ENCODE measurements at places on chromosomes 5 and 9. TPM values are rescaled to one million over a fixed set of nuclear protein-coding genes. Genes with fewer than 3 reads are reported as not detected.

Gene IFNA13
- total RNA-seq, result 1.1 TPM

Gene CCNI2
- 1.1 TPM for total RNA-seq

Gene TOR1B
- 34.9 TPM for total RNA-seq

Gene C9orf50
- total RNA-seq, result not detected

Gene SNAPC3
- total RNA-seq, result 30.7 TPM

Gene ALDH1A1
- total RNA-seq, result 238 TPM

Gene PHF24
- total RNA-seq, result 1.3 TPM

Gene SLC46A2
- 13.7 TPM for total RNA-seq

Gene ARHGEF28
- total RNA-seq, result 30.4 TPM

Gene PCDHA1
- not detected for total RNA-seq

Gene PCDHGB5
- 9.1 TPM for total RNA-seq

Gene PCDHGC4
- total RNA-seq, result 1.5 TPM

Gene ADAM19
- total RNA-seq, result 12.0 TPM

Gene PALM2AKAP2
- total RNA-seq, result 26.2 TPM

Gene TICAM2
- 5.8 TPM for total RNA-seq

Gene PCDHGA8
- 1.5 TPM for total RNA-seq

Gene CCNJL
- total RNA-seq, result 15.5 TPM

Gene IL3
- total RNA-seq, result not detected

Gene TRPM3
- 0.15 TPM for total RNA-seq

Gene NIM1K
- 4.8 TPM for total RNA-seq

Gene SPINK7
- not detected for total RNA-seq

Gene FAM78A
- 18.3 TPM for total RNA-seq

Gene GRIA1
- total RNA-seq, result 10.3 TPM

Gene EIF4E1B
- total RNA-seq, result not detected

Gene MEIKIN
- not detected for total RNA-seq
